ENCODE measurements at places on chromosomes 1 and 21.

- no peak for DNase-seq
These were observed 186.2 kb upstream of the C1orf174 start for GRCh38 chr1:4086085-4086850.

DNA sequence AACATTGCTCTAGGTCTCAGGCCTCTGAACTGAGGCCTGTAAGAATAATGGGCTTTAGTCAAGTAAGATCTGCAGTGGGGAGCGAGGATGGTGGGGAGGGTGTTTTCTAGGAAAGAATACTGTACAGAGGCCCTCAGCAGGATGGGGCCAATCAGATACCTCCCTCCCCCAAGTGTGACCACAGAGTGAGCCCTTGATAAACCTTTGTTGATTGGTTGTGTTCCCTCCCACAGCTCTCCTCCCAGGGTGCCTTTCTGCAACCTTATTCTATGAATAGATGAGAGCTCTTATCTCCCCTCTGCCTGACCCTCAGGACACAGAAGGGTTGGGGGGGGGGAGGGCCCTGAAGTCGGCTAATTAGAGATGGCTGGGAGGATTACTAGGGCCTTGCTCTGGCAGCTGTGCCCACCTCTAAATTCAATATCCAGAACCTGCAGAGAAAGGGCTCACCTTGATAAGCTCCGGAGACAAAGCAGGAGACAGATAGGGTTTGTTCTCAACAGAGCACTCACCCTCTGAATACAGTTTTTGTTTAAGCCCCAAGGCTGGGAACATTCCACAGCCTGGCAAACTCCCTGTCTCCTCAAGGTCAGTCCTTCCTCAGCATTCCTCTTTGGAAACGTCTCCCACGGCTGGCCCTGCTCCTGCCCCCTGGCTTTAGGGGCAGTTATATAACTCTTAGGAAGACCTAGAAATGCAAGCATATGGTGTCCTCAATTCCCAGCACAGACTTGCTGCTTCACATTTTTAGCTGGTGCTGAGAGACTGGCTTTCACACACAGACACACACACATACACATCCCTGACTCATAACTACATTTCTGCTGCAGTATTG is 42.9 kb downstream of the ATP1A1 start:
- DNase-seq: no peak

DNA sequence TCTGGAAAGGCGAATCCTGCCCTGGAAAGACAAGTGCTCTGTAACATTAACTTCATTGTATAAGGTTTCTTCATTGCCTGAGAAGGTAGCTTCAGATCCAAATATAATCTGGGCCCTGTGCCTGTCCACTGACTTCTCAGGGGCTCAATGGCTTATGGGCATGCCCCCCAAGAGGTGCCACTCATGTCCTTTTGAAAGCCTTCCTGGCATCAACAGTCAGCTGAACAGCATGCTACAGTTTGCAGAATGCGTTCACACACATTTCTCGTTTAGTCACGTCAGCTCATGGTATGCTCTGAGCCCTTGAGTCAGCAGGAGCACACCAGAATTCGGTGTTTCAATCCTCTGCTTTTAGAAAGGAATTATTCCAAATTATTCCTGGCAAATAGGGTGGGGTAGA is 23.8 kb downstream of the TMCC2 start:
- no peak for DNase-seq

DNA sequence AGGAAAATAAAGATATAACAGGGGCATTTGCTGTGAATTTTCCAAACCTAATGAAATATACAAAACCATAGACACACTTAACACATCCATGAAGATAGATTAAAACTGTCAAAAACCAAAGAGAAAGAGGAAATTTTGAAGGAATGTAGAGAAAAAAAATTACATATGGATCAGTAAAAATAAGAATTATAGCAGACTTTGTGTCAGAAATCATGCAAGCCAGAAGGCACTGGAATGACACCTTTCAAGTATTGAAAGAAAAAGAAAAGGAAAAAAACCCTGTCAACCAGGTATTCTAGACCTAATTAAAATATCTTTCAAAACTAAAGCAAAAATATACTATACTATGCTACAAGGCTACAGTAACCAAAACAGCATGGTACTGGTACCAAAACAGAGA is 125.8 kb upstream of the PALMD start:
- DNase-seq: no peak

DNA sequence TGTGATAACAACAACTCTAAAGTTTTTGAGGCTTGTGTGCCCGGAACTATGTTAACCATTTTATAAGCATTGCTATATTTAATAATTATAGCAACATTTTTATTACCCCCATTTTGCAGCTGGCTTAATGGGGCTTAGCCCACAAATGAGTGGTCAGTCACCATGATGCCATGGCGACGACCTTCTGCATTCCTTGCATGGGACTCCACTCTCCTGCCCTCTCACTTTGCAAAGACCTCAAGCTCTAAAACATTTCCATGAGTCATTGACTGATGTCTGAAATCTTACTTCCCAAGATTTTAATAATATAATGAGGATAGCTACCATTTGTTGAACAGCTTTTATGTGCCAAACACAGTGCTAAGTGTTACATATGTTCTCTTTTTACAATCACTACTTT is 15.4 kb downstream of the NGF start:
- DNase-seq: no peak

- no peak for DNase-seq
These were observed 429.9 kb upstream of the CXADR start for GRCh38 chr21:17082843-17083483.

- no peak for DNase-seq
These were observed 61.1 kb downstream of the SDC3 start for GRCh38 chr1:30847358-30847972.

DNA sequence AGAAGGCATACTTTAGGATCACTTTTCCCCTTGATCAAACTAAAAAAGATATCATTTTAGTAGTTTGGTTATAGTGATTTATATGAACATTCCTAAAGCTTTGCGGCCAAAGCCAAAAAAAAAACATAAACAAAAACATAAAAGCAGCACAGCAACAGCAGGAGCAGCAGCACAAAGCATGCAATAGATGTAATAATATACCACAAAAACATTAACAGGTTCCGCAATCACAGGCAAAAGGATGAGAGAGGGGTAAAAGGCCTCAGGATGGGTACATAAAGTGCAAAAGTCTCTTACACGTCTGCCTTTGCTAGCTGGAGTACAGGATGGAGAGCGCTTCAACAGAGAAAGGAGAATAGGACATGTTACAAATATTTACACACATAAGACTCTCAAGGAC is 119.0 kb downstream of the COQ8A start:
- DNase-seq: no peak

DNA sequence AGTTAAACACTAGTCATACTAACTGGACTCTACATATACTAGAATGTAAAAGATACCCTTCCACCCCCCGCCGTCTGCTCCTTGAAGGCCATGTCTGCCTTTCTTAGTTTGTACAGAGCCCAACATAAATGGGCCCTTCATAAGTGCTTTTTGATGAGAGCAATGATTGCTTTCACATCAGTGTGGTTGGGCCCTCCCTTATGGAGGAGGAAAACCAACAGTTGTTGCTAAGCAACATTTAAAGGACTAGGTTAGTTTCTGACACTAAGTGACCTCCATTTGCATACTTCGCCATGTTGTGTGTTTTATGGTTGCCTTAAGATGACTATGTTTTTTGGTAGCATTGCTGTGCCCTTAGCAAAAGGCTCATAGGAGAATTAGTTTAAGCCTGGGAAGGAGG is 182.0 kb upstream of the SGIP1 start:
- no peak for DNase-seq

DNA sequence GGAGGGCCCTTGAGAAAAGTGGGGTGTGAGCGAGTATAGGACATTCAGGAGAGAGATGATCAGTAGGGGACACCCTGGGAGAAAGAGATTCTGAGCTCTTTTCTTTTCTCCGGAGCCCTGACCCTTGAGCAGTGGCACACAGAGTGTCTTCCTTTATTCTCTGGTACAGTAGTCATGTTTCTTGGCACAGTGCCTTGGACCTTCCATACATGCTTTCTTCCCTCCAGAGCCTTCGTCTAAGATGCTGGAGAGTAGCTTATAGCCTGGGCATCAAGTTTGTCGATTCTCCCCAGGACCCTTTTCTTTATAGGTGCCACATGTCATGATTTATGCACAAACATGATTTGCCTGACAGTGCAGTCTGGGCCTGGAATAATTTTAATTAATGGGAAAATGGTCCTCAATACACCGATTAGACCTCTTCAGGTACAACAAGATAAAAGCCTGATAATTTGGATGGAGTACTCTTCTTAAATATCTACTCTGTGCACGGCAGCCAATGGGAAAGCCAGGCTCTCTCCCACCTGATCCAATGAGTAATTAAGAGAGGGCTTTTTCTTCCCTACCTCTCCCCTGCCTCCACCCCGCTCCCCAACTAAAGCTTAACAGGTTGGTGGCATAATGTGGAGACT is at the start of gene TBX19:
TBX19 (plus strand) TSS at position 582 of the 632 bp plus-strand sequence. CDS start 214 bp downstream, outside the sequence.
- no peak for DNase-seq

GRCh38 chr1:119079881-119080280 is 60.6 kb downstream of the WARS2 start:
- DNase-seq: no peak

DNA sequence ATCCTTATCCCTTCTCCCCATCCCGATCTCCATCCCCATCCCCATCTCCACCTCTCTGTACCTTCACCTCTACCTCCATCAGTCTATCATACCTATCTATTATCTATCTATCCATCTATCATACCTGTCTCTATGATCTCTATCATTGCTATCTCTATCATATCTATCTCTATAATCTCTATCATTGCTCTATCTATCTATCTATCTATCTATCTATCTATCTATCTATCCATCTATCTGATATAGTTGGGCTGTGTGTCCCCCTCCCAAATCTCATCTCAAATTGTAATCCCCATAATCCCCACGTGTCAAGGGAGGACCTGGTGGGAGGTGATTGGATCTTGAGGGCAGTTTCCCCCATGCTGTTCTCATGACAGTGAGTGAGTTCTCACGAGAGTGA is 97.9 kb upstream of the PAXBP1 start:
- no peak for DNase-seq

DNA sequence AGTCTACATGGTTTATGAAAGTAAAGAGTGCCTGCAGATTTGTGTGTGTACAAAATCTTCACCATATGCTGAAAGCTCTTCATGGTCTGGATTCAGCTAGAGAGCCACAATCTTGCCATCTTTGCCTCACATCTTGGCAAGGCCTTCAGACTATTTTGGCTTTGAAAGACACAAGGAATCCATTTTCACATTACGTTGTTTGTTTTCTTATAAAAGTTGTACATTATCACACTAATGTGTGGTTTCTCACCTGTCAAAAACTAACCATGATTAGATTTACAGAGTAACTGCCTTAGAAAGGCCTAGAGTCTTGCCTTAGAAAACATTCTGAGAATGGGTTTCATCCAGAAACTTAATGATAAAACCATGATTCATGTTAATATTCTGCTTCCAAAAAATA is 494.6 kb downstream of the NEGR1 start:
- DNase-seq: no peak

DNA sequence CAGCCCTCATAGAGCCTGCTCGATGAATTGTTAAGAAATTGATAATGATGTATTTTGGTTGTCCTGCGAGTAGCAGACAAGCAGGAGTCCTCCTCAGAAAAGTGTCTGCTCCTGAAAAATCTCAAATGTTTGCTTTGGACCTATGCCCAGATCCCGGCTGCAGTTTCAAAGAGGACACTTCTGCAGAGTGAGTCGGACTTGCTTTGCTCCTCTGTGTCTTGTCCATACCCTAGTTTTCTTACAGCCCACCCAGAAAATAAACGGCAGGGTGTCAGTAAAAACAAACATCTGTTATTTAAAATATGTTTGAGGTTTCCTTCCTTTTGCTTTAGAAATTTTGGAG is 2.8 kb downstream of the S100A10 start:
- DNase-seq: no peak

- no peak for DNase-seq
These were observed 67.8 kb upstream of the IPO9 start for GRCh38 chr1:201761178-201761577.

- no peak for DNase-seq
These were observed 8.5 kb upstream of the B4GALT3 start for GRCh38 chr1:161185732-161186311.

DNA sequence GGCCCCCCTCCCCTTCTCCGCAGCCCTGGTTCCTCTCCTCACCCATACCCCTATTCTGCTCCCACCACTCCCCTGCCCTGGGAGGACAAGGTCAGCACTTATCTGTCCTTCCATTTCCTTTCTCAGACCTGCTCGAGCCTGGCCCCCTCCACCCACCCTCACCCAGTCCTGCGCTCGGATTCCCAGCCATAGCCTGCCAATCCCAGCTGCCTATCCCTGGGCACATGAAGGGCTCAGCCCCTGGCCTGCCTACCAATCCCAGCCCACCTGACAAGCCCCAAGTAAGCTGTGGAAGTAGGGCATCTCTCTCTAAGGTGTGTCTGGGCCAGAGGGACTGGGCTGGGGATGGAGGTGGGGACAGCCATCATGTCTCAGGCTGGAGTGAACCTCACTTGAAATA is 5.4 kb downstream of the BLACAT1 start:
- DNase-seq: no peak

- DNase-seq: no peak
These were observed 152.9 kb upstream of the TMEM51 start for GRCh38 chr1:15000671-15001070.

GRCh38 chr1:109112056-109112651 is 1.8 kb upstream of the ELAPOR1 start:
- no peak for DNase-seq

DNA sequence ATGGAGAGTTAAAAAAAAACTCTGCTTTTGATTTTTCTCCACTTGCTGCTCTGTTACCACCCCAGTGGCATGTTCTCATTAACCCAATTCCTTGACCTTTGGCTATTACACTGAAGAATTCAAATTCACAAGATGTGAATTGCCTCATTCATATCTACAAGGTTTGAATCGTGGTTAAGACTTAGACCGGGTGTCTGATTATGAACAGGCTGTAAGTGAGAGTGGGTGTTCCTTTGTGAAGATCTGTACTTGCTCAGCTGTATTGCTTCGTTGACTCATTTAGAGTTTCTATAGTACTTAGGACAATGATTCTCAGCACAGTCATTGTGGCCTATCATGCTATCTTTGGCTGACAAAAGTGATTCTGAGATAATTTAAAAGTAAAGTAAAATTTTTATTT is 36.4 kb downstream of the DNM3 start:
- no peak for DNase-seq

DNA sequence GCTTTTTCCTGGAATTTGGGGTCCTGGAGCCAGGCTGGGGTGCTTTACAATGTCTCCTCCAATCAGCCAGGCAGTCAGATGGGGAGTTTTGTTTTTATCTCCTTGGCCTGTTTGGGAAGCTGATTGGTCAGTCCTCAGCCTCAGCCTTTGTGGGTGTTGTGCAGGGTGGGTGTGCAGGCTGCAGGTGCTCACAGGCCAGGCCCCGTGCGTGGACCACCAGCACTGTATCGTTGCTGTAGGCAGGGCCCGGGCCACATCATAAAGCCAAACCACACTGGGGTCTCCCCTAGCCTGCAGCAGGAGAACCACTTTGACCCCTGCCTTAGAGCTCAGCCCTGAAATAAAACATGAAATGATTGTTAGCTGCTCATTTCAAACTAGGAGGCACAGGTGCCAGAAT is 8.6 kb downstream of the PRDM16 start:
- DNase-seq: no peak

DNA sequence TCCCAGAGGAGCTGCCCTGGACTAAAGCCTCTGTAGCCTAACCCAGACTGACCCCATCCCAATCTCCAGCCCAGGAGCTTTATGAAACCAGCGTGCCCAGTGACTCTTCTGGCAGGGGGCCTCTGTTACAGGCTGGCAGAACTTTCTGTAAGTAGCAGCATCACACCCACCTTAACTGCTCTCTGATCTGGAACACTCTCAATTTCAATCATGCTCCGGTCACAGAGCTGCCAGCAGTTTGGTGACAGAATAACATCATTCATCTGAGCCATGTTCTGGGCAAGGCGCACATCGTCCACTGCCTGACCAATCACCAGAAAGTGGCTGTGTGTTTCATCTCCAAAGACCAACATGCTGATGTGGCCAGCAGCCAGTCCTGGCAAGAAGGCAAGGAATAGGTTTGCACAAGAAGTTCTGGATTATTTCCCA is 14.7 kb downstream of the ADCY10 start:
- no peak for DNase-seq
